ENCODE measurements at places on chromosomes 1 and 21. TPM values are rescaled to one million over a fixed set of nuclear protein-coding genes. Genes with fewer than 3 reads are reported as not detected.

GRCh38 chr1:86829321-86829720 lies 84.6 kb downstream of the SELENOF start:
- no peak for ATAC-seq

- no peak for ATAC-seq
Measured at GRCh38 chr1:18639368-18640055, 8.9 kb downstream of the PAX7 start.

- no peak for ATAC-seq
Measured at GRCh38 chr1:223837206-223837605, 8.5 kb downstream of the TP53BP2 start.

The KCNT2 gene
- total RNA-seq: 0.48 TPM

Measured in activated T-helper 17 cell treated with anti-CD3 and anti-CD28 coated beads, Interleukin-2, amount 50 U/mL, for 72 hours (primary cell).